ENCODE measurements at places on chromosomes 7 and 10.

DNA sequence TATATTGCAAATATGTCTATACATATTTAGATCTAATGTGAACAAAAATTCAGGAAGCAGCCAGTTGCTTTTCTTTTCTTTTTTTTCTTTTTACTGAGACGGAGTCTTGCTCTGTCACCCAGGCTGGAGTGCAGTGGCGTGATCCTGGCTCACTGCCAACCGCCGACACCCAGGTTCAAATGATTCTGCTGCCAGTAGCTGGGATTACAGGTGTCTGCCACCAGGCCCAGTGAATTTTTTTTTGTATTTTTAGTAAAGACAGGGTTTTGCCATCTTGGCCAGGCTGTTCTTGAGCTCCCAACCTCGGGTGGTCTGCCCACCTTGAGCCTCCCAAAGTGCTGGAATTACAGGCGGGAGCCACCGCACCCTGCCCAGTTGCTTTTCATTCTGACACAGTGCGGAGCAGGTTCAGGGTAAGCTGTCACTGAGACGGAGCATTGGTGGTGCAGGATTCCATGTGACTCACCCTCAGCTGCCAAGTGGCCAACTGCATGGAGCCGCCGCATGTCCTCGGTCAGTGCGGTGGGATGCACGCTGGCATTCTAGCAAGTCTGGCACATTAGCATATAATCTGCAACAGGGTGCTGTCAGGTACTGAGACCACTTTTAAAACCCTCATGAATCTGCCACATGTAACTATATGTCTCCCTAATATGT lies 362.7 kb downstream of the DNAJB6 start:
- no peak for DNase-seq

DNA sequence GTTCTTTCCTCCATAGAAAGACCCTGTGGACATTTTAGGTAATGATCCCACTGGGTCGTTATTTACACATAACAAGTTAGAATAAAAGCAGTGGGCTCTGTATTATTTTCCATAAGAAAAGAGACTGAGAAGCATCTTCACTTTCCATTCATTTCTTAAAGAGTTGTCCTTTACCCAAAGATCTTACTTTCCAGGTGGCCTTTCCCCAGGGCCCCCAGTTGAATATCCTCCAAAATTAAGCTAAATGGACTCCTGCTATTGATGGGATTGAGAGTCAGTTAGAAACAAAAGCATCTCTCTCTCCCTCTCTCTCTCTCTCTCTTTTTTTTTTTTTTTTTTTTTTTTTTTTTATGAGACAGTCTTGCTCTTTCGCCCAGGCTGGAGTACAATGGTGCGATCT lies 224.8 kb downstream of the KIAA1217 start:
- DNase-seq: no peak

GRCh38 chr7:133484086-133484485 lies 231.2 kb downstream of the EXOC4 start:
- no peak for DNase-seq

- DNase-seq: no peak
These were observed 3.1 kb upstream of the TMEM26 start for GRCh38 chr10:61456095-61456789.

- DNase-seq: peak; percentile 85
These were observed 84.5 kb upstream of the WNT16 start for GRCh38 chr7:121244120-121244870.

- no peak for DNase-seq
These were observed 72.8 kb downstream of the FIGNL1 start for GRCh38 chr7:50377356-50377755.

GRCh38 chr10:85448716-85449115 lies 917.9 kb downstream of the GRID1 start:
- DNase-seq: peak; percentile 3

DNA sequence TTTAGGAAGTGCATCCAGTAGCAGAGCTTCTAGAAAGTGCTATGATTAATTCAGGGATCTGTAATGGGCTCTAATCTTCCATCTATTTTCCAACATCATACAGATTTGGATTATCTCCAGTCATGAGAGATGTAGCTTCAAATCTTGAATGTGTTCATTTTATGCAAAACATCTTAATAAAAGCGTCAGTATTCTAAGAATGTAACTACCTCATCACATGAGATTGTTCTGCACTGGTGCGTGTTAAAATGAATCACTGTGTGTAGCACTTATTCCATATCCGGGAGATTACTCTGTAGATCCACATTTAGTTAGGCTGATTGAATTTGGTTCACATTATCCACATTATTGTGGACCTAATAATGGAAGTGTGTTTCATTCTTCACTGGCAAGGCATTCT lies 344.9 kb upstream of the CHRM2 start:
- DNase-seq: no peak

DNA sequence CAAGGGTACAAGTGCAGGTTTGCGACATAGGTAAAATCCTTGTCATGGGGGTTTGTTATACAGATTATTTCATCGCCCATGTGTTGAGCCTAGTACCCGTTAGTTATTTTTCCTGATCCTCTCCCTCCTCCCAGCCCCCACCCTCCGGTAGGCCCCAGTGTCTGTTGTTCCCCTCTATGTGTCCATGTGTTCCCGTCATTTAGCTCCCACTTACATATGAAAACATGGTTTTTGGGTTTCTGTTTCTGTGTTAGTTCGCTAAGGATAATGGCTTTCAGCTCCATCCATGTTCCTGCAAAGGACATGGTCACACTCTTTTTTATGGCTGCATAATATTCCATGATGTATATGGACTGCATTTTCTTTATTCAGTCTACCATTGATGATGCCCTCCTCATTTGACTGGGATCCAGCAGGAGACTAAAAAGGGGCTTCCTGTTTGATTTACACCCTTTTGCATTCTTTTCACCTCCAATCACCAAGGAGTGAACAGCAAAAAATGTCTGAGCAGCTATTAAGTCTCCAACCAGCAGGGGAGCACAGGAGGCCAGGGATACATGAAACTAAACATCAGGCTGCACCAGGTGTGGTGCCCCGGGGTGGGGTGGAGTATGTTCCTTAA lies 188.2 kb downstream of the SKIDA1 start:
- DNase-seq: no peak

GRCh38 chr7:69526570-69526969 lies 71.7 kb upstream of the AUTS2 start:
- DNase-seq: no peak

All from tongue (tissue), 3 donors.